Fibroblast of upper back skin (primary cell): ENCODE measurements at places on chromosomes 3 and 15.

GRCh38 chr3:189406148-189406547 is 225.0 kb upstream of the TP63 start:
- no peak for DNase-seq

- DNase-seq = peak; percentile 19
Observed at GRCh38 chr15:44137750-44138149, 57.3 kb downstream of the FRMD5 start.

DNA sequence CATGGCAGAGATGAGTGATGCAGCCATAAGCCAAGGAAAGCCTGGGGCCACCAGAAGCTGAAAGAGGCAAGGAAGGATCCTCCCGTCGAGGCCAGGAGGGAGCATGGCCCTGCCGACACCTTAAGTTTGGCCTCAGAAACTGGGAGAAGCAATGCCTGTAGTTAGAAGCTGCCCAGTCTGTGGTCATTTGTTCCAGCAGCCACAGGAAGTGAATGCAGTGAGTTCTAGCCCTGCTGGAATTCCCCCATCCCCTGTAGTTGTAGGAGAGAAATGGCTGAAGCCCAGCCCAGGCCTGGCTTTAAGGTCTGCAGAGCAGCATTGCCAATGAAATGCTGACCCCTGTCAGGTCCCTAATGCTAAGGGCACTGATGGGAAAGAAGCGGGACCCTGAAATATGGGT is 12.2 kb upstream of the CHSY1 start:
- DNase-seq = no peak

DNA sequence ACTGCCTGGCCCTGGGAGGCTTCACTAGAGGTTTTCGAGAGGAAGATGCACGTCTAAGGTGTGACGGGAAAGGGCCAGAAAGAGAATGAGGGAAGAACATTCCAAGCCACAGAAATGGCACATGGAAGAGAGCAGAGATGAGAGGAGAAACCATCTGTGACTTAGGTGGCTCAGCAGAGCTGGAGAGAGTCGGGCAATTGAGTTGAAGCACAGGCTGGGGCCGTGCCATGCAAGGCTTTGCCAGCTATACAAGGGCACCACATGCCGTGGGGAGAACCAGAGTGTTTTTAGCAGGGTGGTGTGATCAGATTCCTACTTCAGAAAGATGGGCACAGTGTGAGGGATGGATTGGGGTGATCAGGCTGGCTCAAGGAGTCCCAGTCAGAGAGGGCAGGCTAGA is 126.1 kb downstream of the VGLL4 start:
- no peak for DNase-seq

- DNase-seq = no peak
Observed at GRCh38 chr3:172776049-172776717, 25.7 kb downstream of the ECT2 start.

DNA sequence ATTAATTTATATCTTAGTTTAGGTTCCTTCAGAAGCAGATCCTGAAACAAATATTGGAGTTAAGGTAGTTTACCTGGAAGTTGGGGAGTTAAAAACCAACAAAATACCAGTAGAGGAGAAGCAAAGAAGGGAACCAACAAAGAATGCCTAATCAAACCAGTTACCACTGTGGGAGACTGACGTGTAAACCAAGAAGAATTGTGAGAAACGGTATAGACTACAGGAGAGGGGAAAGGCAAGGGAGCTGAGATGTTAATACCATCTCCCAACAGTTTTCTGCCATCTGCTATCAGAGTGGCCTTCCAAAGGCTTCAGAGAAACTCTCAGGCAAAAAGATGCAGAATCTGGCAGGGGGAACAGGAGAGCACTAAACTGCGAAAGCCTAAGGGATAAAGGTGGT is 53.5 kb downstream of the BFSP2 start:
- no peak for DNase-seq

GRCh38 chr15:85388566-85389305 is 8.3 kb downstream of the AKAP13 start:
- DNase-seq = peak; percentile 35

GRCh38 chr15:72836676-72837330 is 53.2 kb upstream of the ADPGK start:
- DNase-seq = no peak

- peak; percentile 82 for DNase-seq
Observed at GRCh38 chr15:65638681-65639089, 16.9 kb downstream of the SLC24A1 start.

GRCh38 chr3:127182431-127182830 is 10.5 kb upstream of the PRR23E start:
- no peak for DNase-seq

GRCh38 chr3:87298111-87298718 is 21.8 kb upstream of the POU1F1 start:
- DNase-seq = peak; percentile 46

DNA sequence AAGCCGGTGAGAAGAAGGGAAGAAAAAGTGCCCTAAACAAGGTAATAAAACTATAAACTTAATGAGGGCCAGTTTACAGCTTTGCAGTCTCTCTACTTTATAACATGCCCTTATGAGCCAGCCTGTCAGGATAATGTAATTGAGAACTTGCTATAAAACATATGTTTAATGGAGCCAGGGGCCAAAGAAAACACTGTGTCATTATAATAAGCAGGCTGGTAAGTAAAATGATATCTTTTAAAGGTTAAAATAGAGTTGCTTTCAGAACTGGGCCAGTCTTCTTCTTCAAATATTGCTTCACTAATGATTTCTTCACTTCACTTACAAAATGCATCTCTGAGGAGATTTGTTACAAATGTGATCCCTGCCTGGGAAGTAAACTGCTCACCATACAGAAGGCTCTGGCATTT is 192.5 kb downstream of the SHOX2 start:
- DNase-seq = peak; percentile 45

DNA sequence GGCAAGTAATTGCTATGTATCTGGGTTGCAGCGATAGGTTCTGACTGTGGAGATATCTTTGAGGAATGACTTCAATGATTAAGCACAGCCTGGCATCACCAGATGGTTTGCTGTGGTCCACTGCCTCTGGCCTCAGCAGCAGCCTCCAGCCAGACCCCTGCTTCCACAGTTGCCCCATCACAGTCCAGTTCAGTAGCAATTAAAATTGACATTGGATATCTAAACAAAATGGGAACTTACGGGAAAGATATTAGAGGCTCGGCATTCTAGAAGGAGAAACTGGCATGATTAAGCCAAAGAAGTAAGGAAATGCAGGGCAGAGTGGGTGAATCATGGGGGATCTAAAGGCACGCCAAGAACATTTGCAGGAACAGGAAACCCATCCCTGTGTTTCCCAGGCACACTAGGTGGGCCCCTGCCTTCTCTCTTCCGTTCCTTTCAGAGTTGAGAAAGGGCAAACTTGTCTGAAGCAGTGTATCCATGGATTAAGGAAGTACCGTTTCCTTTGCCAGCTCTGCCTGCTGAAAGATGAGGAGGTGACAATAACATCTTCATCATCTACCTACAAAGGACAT is 36.3 kb upstream of the SH3BP5 start:
- DNase-seq = no peak

DNA sequence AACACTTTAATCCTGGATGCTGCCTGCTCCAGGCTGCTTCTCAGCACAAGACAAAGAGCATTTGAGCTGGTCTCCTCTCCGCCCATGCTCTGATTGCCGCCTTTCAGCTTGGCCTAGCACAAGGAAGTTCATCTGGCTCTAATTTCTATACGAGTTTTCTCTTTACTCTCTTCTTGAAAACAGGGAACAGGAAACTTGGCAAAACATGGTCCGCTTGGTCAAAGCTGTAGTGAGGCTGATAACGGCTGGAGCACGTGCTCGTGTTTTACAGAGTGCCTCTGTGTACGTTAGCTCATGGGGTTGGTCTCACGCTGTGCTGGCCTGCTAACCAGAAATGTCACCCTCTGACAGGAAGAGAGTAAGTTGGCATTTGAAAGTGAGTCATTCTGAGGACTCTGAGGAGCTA is 19.2 kb downstream of the RARRES1 start:
- DNase-seq = peak; percentile 48

DNA sequence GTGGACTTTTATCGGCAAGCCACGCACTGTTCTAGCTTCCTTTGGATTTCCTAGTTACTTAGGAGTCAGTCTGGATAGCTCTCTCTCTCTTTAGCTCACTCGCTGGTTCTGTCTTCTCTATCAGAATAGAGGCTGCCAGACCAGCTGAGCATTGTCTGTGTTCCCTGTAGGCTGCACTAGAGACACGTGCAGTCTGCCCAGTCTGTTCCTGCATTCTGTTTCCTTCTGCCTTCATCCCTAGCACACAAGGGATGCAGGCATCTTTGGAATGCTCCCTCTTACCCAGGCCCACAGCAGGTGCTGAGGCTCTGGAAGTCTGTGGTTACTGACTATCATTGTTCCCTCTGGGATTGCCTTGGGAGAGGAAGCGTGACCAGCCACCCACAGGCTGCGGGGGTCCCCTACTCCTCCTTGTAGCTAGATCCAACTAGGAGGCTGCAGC is 322.8 kb downstream of the ZNF621 start:
- peak; percentile 69 for DNase-seq

- DNase-seq = peak; percentile 41
Observed at GRCh38 chr3:191331388-191331787, 1.1 kb upstream of the UTS2B start.

DNA sequence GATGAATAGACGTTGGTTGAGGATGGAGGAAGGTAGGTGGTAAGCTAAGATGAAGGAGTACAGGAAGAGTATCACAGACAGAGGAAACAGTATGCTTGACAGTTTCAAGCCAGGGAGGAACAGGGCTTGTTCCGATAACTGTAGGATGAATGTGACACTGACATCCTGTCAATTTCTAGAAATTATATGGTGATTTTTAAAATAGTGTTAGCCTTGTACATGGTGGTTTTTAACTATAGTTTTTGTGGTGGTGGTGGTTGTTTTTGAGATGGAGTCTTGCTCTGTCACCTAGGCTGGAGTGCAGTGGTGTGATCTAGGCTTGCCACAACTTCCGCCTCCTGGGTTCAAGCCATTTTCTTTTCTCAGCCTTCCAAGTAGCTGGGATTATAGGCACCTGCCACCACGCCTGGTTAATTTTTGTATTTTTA is 92.8 kb downstream of the FNDC3B start:
- no peak for DNase-seq

DNA sequence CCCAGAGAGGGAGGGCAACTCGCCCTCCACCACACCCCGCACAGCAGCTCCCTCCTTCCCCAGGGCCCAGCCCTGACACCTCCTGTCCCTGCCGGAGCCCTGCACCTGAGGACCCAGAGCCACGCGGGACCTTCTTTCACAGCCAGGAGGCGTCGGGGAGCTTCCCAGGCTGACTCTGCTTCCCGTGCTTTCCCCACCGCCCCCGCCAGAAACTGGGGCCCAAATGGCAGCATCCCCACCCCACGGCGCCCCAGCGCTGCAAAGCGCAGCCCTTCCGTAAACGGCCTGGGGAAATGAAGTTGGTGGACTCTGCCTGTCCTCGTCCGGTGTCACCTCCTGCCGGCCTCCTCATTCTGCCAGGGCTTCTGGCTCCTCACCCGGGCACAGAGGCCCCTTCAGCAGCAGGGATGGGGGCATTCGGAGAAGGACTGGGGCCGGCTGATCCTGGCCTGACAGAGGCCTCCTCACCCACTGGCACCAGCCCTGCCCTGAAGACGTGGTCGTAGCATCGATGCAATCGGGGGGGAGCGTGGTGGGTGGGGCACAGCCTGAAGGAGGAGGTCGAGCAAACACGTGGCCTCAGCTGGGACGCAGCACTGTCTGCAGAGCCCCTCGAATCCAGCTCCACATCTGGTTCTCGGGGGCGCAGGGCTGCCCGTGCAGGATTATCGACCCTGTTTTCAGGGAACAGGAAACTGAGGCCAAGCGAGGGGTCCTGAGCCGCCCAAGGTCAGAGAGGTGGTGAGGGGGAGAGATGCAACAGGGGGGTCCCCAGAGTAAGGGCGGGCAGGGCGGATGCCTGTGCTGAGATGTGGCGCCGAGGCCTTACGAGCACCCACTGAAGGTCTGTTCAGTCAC is 235.4 kb downstream of the XXYLT1 start:
- DNase-seq = no peak

- no peak for DNase-seq
Observed at GRCh38 chr3:71565976-71566375, 17.6 kb downstream of the FOXP1 start.

DNA sequence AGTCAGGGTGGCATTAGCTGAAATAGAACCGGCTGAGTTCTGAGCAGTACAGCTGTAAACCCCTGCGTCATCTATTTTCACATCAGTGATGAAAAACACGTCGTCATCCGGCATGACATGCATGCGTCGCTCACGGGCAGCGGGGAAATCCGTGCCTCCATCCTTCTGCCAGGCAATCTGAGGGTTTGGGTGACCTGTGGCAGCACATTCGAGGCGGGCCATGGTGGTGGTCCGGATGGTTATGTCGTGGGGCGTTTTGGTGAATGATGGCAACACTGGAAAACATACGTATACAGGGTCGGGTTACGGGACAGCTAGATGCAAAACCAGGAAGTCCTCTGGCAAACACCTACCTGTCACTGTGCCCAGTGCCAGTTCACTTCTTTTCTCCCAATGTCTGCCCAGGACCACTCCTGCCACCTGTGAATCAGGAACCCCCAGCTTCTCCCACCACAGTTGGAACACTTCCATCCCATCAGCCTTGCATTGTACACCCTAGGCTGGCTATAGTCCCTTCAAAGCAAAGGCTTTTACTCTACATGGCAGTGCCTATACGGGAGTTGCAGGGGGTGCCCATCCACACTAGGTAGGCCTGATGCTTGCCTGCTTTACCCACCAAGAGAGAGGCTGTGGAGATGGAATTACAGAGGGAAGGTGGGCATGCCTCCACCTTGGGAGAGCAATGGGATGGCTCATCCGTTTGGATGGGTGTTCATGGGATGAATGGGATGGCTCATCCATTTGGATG is 116.7 kb downstream of the LRIG1 start:
- no peak for DNase-seq

GRCh38 chr15:38905632-38906031 is 341.0 kb upstream of the RASGRP1 start:
- DNase-seq = no peak

DNA sequence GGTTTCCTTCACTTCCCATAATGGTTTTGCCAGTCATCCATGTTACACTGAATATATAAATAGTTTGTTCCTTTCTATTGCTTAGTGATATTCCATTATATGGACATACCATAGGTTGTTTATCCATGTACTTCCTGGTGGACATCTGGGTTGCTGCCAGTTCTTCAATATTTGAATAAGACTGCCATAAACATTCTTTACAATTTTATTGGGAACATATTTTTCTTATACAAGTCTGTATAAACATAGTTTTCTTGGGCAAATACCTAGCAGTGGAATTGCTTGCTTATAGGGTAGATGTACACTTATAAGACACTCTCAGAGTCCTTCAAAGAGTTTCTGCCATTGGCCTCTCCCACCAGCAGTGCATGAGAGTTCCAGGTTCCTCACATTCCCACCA is 231.4 kb downstream of the OPA1 start:
- DNase-seq = no peak

DNA sequence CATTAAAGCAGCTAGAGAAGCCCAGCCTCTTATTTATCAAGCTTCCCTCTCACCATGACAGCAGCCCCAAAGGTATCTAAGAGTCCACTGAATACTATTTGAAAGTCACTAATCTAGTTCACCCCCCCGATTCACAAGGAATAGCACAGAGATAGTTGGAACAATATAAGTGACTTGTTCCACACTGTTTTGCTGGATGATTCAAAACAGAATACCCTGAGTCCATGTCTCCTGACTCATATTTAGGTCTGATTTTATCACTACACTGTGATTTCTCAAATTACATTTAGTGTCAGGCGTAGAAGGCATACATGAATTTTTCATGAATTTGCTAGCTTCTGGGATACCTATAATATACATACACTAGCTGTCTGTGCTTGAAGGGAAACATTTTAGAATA is 18.7 kb upstream of the EOGT start:
- DNase-seq = peak; percentile 60

GRCh38 chr3:48564022-48564421 is 441 bp upstream of the UCN2 start:
- peak; percentile 40 for DNase-seq

GRCh38 chr3:120018299-120018698 is 75.9 kb downstream of the GSK3B start:
- DNase-seq = no peak
